ENCODE measurements at places on chromosomes 7 and 10. TPM values are rescaled to one million over a fixed set of nuclear protein-coding genes. Genes with fewer than 3 reads are reported as not detected.

DNA sequence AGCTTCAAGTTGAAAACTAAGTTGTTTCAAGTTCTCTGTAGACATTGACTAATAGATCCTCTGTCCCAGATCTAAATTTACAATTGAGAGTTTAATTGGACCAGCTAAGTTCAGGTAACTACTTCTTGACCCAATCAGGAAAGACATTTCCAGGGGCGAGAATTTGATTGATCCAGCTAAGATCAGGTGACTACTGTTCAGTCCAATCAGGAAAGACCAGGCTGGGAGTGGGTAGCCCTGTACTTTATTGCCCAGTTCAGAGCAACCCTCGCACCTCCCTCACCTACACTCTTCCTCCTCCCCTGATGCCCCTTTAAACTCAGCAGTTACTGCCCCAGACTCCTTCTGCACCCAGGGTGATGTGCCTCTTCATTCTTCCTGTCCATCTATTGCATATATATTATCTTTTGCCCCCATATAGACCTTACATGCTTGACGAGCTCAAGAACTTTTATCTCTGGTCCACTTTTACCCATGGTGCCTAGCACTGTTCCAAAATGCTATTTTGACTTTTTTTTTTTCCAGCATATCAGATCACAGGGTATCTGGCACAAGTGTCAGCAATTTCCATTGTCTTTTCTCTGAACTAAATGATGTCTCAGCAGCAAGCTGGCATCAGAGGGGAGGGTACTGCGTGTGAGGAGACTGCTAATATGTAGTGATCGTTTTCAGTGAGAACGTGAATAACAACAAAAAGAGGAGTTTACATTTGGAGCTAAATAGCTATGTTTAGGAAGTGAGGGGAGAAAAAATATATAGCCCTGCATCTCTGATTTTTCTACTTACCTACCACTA is 169.4 kb downstream of the KIAA1217 start:
- DNase-seq, result no peak

DNA sequence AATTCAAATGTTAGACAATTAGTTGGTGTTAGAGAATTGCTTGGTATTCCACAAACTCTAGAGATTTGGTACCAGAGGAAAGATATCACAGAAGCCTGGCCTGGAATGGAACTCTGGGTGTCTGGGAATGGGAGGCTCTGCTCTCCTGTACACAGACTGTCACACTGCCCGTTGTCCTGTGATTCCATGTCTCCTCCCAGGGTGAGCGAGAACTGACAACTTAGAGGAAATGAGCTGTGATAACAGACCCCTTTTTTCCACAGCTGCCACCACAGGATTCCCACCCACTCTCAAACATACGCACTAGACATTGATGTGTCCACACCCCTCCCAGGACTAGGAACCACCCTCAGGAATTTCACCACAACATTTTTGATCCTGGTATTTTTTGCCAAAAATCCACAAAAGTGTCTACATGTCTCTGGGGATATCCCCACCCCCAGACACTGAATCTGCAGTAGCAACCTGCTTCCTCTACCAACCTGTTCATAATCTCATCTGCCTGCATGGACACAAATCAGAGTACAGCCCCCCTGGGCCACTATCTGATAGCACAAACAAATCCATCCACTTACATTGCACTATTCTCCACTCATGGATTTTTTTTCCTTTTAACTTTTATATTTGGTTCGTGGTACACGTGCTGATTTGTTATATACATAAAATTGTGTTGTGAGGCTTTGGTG is 4.7 kb downstream of the ZNF273 start:
- DNase-seq, result no peak

DNA sequence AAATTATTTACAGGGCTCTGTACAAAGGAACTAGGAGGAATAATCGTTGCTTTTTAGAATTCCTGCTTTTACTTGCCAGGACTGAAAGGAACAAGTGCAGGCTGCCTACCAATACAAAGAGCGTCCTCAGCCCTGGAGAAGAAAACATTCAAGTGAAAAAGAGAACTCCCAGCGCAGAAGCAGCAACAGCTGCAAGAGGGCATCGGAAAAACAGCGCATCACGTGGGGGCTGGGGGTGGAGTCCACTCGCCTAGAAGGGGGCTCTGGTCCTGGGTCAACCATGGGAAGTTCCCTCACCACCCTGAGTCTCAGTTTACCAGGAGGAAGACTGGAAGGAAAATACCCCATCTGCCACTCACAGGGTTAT is 385 bp upstream of the C10orf90 start:
- no peak for DNase-seq

GRCh38 chr10:73134727-73135126 is 24.5 kb downstream of the NUDT13 start:
- DNase-seq, result no peak

DNA sequence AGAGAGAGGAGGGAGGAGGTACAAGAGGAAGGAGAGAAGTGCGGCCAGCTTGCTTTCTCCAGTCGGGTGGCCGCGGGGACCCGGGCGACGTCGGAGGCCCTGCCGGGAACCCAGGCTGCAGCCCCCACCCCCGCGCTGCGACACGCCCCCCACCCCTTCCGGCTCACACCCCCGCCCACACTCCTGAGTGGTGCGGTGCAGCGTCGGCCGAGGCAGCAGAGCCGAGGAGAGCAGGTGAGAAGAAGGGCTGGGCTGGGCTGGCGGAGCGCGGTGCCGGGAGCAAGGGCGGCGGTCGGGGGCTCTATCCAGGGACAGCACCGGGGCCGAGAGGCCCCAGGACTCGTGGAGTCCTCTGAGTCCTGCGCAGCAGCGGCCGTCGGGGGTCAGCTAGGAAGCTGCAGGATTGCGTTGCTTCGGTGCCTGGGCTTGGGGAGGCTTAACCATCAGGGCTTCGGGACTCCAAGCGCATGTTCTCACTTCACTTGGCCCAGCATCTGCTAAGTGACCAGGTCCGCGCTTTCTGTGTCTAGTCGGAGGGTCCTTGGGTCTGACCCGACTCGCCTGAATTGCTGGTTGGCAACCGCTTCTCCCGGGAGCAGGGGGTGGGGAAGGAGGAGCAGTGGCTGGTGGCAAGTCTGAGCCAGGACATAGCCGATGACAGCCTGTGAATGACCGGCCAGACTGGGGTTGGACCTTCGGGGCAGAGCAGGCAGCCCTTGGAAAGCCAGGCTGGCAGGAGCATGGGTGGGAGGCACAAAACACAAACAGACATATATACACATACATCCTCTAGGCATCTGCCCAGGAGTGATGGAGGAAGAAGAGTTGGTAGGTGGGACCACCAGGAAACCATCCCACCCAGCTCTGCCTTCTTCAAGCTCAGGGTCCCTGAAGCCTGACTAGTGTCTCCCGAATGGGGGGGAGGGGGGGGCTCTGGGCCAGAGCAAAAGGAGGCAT is 683 bp downstream of the CHAT start:
- peak; percentile 52 for DNase-seq

GRCh38 chr7:43552122-43552521 is 30.8 kb upstream of the STK17A start:
- no peak for DNase-seq

GRCh38 chr7:17939211-17939605 is 1.1 kb downstream of the SNX13 start:
- no peak for DNase-seq

DNA sequence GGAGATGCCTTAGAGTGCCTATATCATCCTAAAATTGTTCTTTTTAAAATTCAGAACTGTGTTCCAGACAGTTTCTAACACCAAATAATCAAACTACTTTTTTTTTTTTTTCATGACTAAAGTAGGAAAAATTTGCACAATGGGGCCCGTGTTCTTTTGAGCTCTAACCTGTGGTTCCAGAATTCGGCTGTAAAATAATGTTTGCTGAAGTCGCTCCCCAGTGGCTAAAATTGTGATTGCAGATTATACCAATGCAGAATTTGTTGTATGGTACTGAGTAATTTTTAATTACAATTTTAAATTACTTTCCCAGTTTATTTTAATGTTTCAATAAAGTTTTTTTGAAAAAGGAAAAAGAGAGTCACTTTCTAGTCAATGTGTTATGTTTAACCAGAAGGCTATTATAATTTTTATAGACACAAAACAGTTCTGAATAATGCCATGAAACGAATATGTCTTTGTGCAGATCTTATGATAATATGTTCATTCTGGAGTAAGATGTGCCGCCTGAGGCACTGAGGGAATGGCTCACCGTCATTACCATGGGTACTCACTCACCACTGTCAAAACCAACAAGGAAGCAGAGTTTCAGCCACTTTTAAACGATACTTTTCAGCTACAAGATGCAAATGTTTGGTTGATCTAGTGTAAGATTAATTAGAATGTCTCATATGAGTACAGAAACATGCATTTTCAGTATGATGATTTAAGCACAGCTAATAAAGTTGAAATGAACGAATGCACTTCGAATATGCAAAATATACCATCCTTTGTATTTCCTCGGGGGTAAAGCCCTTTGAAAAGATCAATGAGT is 173.6 kb downstream of the PRKCQ start:
- no peak for DNase-seq

GRCh38 chr10:128483216-128483615 is 357.0 kb upstream of the MKI67 start:
- DNase-seq, result no peak

- DNase-seq, result no peak
These were observed 786 bp upstream of the CNOT4 start for GRCh38 chr7:135510592-135511183.

DNA sequence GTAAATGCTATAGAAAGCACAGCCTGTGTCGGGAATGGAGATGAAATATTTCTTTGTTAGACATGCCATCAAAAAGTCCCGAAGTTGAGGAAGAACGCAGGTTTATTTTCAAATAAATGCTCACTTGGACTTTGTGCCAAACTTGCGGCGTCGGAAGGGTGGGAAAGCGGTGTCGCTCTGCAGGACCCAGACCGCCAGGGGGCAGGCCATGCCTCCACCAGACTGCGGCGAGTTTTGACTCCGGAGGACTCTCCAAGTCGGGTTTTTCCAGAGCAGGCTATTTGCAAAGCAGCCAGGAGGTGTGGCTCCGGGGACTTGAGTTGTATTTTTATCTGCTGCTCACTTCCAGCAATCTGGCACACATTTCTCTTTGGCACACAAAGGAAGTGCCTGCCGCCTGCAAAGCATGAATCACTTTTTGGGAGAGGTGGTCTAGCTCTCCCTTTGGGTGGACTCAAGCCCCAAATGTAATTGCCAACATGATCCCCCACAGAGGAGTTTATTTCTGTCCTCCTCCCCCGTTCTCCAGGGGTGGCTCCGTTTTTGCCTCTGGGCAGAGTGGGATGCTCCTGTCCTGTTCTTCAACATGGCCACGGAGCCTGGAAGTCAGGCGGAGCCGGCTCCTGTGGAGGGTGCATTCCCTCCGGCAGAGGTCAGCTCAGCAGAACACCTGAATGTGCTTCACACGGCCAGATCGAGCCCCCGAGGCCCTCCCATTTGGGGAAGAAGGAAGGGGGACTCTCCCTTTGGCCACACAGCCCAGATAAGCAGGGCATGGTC is 82.3 kb upstream of the GPR26 start:
- peak; percentile 94 for DNase-seq

GRCh38 chr10:10320956-10321355 is 696.7 kb upstream of the CELF2 start:
- DNase-seq, result no peak

GRCh38 chr7:92013611-92014010 is 72.9 kb downstream of the AKAP9 start:
- DNase-seq, result no peak

- no peak for DNase-seq
These were observed 106.8 kb downstream of the PPP1R3C start for GRCh38 chr10:91525896-91526712.

DNA sequence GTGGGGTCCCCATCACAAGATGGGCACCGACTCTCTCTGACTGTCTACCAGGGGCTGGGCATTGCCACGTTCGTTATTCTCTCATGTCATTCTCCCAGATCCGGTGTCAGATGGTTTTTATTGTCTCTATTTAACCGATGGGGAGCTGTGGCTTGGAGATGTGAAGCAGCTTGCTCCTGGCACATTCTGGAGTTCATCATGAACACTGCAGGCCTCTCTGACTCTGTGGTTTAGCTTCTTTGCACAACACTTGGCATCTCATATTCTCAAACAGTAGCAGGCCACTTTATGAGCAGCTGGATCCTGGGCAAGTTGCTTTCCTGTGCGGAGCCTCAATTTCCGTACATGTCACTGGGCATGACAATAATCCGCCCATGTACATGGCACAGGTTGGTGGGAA is 119.9 kb downstream of the LRRC18 start:
- no peak for DNase-seq

DNA sequence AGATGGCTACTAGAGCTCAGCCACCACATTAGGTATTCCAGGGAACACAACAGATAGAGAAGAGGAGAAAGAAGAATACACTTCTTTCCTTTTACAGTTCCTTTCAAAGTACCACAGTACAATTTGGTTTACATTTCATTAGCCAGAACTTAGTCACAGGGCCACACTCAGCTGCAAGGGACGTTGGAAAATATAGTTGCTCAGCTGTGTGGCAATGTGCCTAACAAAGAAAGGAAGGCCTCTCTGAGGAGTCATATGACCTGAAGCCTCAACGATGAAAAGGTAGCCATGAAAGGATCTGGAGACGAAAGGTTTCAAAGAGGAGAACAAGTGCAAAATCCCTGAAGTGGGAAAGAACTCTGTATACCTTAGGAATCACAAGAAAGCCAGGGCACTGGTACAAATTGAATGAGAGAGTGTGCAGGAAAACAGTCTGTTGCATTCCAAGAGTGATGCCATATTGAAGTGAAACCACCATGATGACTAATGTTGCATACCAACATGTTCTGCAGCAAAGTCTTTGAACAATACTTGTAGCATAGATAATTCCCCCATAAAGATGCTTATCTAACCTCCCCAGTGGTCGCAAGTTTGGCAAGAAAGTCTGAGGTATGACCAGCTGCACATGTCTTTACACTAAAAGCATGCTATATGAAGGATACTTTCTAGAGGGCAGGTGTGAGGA is 278.9 kb downstream of the HPSE2 start:
- no peak for DNase-seq

- DNase-seq, result no peak
These were observed 39.4 kb downstream of the CSGALNACT2 start for GRCh38 chr10:43177595-43177994.

GRCh38 chr10:69449841-69450240 is 1.4 kb upstream of the TSPAN15 start:
- DNase-seq, result peak; percentile 39

DNA sequence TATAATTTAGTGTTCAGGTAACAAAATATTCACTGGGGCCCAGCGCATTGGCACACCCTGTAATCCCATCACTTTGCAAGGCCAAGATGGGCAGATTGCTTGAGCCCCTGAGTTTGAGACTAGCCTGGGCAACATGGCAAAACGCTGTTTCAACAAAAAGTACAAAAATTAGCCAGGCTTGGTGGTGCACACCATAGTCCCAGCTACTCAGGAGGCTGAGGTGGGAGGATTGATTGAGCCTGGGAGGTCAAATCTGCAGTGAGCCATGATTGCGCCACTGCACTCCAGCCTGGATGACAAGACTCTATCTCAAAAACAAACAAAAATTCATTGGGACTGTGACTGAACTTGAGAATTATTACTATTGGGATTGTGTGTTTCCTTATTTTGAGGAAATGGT is 40.4 kb upstream of the TRUB1 start:
- DNase-seq, result no peak

Gene GIMAP1
- not detected for total RNA-seq

Gene CUBN
- total RNA-seq, result 0.04 TPM

Gene RAMP3
- total RNA-seq, result 0.88 TPM

Gene POLR2J2
- 7.9 TPM for total RNA-seq

Gene SMKR1
- 1.2 TPM for total RNA-seq

Gene ADARB2
- total RNA-seq, result 2.7 TPM

Gene EBLN1
- total RNA-seq, result not detected
